ENCODE measurements at places on chromosomes 5 and 9. TPM values are rescaled to one million over a fixed set of nuclear protein-coding genes. Genes with fewer than 3 reads are reported as not detected.

Gene NUTM2F
- total RNA-seq: not detected

Gene TAF11L3
- total RNA-seq: not detected

Gene PCDHB10
- 0.22 TPM for total RNA-seq

Gene NR2F1
- total RNA-seq: 39.2 TPM

Gene FEM1C
- total RNA-seq: 29.9 TPM

Gene CRB2
- not detected for total RNA-seq

Gene PCDH12
- 35.1 TPM for total RNA-seq

Gene CFAP157
- under 0.01 TPM for total RNA-seq

Gene RECK
- total RNA-seq: 22.6 TPM

Gene NMUR2
- not detected for total RNA-seq

Gene MARCHF3
- 61.0 TPM for total RNA-seq

Gene DBH
- total RNA-seq: not detected

Gene BTNL3
- not detected for total RNA-seq

Gene SH3TC2
- total RNA-seq: 9.0 TPM

Gene NUDT12
- total RNA-seq: 8.6 TPM

Gene GABBR2
- 39.2 TPM for total RNA-seq

Gene SOHLH1
- total RNA-seq: not detected

Gene ISOC1
- 24.8 TPM for total RNA-seq

Gene SEMA6A
- total RNA-seq: 1.6 TPM

Gene SCAI
- total RNA-seq: 12.2 TPM

Gene C9orf40
- 6.6 TPM for total RNA-seq

Gene PTGDS
- not detected for total RNA-seq

Gene ABLIM3
- total RNA-seq: 47.9 TPM

Gene NUTM2G
- not detected for total RNA-seq

Gene WNT8A
- not detected for total RNA-seq

Gene FGD3
- not detected for total RNA-seq

Gene GPX3
- total RNA-seq: 15.5 TPM

Gene DNAH5
- total RNA-seq: 0.13 TPM

Gene HK3
- total RNA-seq: not detected

Gene GDA
- total RNA-seq: not detected

Gene CCL19
- not detected for total RNA-seq

Gene PAEP
- not detected for total RNA-seq

Gene CCNJL
- total RNA-seq: 4.0 TPM
